ENCODE measurements at places on chromosomes 4 and X. TPM values are rescaled to one million over a fixed set of nuclear protein-coding genes. Genes with fewer than 3 reads are reported as not detected.

GRCh38 chr4:2300431-2301224 lies 38.7 kb upstream of the MXD4 start:
- H3K27me3 ChIP-seq: no peaks in the 10 kb centered on the region
- H3K27ac ChIP-seq: no peak overlapping the region
- no peaks in the 10 kb centered on the region for H3K36me3 ChIP-seq
- H3K4me1 ChIP-seq: no peaks in the 10 kb centered on the region

DNA sequence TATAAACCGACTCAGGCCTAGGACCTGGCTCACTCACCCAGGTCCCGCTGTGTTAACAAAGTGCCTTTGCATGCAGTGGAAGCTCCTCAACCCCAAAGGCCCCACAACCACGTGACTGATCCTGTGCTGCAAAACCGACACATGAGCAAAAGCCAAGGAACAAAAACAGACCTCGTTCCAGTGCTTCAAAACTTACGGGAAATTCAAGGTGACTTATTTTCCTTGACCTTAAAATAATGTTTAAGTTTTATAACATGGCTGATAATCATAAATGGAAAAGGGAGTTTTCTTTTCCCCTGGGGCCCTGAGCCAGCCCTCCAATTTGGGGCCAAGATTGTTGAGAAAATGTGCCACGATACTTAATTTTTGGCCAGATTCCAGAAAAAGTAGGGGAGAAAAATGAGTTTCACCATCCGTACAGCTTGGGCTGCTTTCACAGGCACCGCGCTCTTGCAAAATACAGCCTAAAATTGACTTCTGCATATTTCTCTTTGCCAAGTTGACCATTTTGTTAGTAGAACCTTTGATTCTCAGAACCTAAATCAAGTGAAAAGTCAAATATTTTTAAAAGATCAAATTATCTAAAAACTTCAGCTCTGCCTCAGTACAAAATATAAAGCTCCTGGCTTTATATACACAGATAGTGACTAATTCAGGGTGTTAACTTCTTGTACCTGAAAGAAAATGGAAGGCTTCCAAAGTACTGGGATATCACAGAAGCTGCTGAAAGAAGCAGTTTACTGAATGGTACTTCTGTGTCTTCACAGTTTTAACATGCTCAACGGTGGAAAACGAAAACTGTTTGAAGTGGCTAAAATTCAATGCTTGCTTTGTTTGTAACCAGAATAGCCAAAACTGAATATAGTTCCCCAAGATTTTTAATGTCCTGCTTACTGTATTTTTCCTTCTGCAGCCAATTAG lies 93.8 kb downstream of the APBB2 start:
- no peaks in the 10 kb centered on the region for H3K4me1 ChIP-seq
- H3K36me3 ChIP-seq: peaks cover 2% of the 10 kb centered on the region
- no peak overlapping the region for H3K4me3 ChIP-seq

DNA sequence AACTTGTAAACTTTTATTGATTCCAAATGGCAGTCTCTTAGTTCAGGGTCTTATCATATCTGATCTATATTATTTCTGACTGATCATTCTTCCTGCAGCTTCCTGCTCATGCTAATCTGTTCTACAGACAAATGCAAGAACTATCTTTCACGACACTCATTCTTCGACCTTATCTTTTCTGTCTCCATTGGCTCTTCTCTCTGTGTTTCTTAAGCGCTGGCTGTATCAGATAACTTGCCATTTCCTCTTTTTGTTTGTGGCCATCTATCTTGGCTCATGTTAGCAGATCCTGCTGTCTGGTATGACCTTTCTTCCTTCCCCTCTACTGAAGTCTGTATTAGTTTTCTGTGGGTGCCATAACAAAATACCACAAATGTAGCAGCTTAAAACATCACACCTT lies 230.5 kb upstream of the PUDP start:
- no peak overlapping the region for H3K4me3 ChIP-seq
- H3K36me3 ChIP-seq: no peaks in the 10 kb centered on the region
- H3K27ac ChIP-seq: no peak overlapping the region
- H3K4me1 ChIP-seq: no peaks in the 10 kb centered on the region
- no peaks in the 10 kb centered on the region for H3K27me3 ChIP-seq

- no peaks in the 10 kb centered on the region for H3K27me3 ChIP-seq
- no peak overlapping the region for H3K27ac ChIP-seq
- no peak for DNase-seq
- no peak overlapping the region for H3K4me3 ChIP-seq
- no peaks in the 10 kb centered on the region for H3K4me1 ChIP-seq
Measured at GRCh38 chr4:26899991-26900390, 39.4 kb downstream of the STIM2 start.

GRCh38 chrX:24498975-24499374 lies 33.9 kb downstream of the PDK3 start:
- DNase-seq: no peak
- H3K4me1 ChIP-seq: peaks cover 2% of the 10 kb centered on the region

GRCh38 chr4:155761047-155761446 lies 2.2 kb downstream of the GUCY1B1 start:
- peaks cover 37% of the 10 kb centered on the region for H3K27me3 ChIP-seq
- DNase-seq: no peak
- no peaks in the 10 kb centered on the region for H3K36me3 ChIP-seq
- H3K4me3 ChIP-seq: no peak overlapping the region
- no peak overlapping the region for H3K27ac ChIP-seq

GRCh38 chrX:71604141-71604540 lies 14.2 kb downstream of the CXCR3 start:
- no peaks in the 10 kb centered on the region for H3K27me3 ChIP-seq
- H3K4me3 ChIP-seq: no peak overlapping the region
- peaks cover 23% of the 10 kb centered on the region for H3K36me3 ChIP-seq

DNA sequence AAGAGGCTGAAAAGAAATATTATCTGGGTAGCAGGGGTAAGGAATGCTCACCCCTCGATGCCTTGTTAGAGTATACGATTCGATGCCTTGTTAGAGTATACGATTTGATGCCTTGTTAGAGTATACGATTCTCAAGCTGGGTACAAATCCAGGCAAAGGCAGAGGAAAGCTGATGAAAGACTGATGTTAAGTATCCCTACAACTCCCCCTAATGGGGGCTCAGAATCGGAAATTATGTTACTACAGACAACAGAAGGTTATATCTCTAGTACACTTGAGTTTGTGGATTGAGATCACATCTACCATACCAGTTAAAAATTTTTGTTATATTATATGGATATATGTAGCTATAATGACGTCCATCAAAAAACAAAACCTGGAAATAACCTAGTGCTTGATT lies 4.8 kb downstream of the LRRC66 start:
- no peak for DNase-seq
- H3K4me3 ChIP-seq: no peak overlapping the region
- no peak overlapping the region for H3K27ac ChIP-seq
- no peaks in the 10 kb centered on the region for H3K27me3 ChIP-seq
- H3K36me3 ChIP-seq: peaks cover 5% of the 10 kb centered on the region

- no peak for DNase-seq
- H3K4me3 ChIP-seq: no peak overlapping the region
- H3K27me3 ChIP-seq: peaks cover 79% of the 10 kb centered on the region
- no peaks in the 10 kb centered on the region for H3K36me3 ChIP-seq
- H3K4me1 ChIP-seq: no peaks in the 10 kb centered on the region
- H3K27ac ChIP-seq: no peak overlapping the region
Measured at GRCh38 chr4:8896071-8896470, 24.4 kb upstream of the HMX1 start.

DNA sequence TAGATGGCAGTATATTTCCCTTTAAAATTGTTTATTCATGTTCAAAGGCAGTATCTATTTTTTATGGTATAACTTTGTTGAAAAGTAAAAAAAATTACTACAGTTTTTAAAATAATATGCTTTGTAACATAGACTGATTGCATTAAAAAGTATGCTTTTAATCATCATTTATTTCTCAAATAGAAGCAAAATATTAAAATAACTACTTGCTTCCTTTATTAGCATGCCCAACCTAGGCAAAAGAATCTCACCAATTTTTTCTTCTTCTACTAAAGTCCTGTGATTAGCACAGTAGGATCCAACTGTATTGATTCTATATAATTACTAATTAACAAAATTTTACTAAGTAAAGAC lies 69.6 kb upstream of the NFKB1 start:
- no peaks in the 10 kb centered on the region for H3K27me3 ChIP-seq
- H3K27ac ChIP-seq: no peak overlapping the region
- DNase-seq: no peak
- H3K36me3 ChIP-seq: no peaks in the 10 kb centered on the region

GRCh38 chr4:177692907-177693306 lies 250.7 kb upstream of the AGA start:
- H3K4me1 ChIP-seq: peaks cover 3% of the 10 kb centered on the region
- no peak for DNase-seq
- H3K27me3 ChIP-seq: no peaks in the 10 kb centered on the region
- no peak overlapping the region for H3K4me3 ChIP-seq

DNA sequence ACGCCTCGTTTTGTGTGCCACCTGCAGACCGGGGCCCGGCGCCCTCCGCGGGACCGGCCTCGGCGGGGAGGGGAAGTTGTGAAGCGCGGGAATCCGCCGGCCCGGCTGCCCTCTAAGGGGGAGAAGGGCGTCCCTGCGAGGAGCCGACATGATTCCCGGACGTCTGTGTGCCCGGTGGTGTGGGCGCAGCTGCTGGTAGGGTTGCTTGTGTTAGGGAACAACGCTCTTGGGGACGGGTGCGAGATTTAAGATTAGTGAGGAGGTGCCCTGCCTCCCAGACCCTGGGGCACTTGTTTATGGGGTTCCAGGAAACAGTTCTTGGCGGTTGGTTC lies 627 bp downstream of the CDKN2AIP start:
- DNase-seq: no peak
- H3K4me3 ChIP-seq: peak overlapping the region; percentile 93
- H3K36me3 ChIP-seq: peaks cover 43% of the 10 kb centered on the region

DNA sequence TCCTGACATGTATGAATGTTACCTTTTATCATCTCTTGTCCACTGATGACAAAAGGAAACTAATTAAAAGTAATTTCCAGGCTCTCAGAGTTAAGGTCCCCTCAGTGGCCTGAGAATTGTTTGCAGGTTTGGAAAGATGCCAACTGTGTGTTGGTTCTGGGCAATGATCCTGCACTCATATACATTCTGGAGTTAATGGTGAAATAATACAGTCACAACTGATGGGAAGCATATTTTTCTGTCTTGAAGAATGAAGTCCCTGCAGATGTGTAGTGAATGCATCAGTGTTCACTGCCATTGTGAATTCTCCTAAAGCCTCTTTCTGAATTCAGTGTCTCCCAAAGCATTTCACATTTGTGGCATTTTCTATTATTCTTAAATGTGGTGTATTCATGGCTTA lies 238.1 kb upstream of the PPP1R2C start:
- H3K4me3 ChIP-seq: no peak overlapping the region
- no peak for DNase-seq
- no peaks in the 10 kb centered on the region for H3K27me3 ChIP-seq
- H3K27ac ChIP-seq: no peak overlapping the region

DNA sequence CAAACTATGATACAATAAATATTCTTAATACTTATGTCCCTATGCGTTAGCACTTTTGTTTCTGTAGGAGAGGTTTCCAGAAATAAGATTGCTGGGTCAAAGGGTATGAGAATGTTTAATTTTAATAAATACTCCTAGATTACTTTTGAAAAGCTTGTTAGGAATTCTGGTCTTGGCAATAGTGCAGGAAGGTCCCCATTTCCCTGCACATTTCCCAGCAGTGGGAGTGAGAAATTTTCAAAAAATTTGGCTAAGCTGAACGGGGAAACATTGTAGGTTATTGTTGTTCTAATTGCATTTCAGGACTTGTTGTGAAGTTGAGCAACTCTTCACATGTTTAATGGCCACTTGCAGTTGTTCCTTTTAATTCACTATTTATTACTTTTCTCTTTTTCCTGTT lies 27.1 kb downstream of the IGFBP7 start:
- no peaks in the 10 kb centered on the region for H3K36me3 ChIP-seq
- no peaks in the 10 kb centered on the region for H3K27me3 ChIP-seq
- peaks cover 13% of the 10 kb centered on the region for H3K4me1 ChIP-seq
- H3K27ac ChIP-seq: no peak overlapping the region

DNA sequence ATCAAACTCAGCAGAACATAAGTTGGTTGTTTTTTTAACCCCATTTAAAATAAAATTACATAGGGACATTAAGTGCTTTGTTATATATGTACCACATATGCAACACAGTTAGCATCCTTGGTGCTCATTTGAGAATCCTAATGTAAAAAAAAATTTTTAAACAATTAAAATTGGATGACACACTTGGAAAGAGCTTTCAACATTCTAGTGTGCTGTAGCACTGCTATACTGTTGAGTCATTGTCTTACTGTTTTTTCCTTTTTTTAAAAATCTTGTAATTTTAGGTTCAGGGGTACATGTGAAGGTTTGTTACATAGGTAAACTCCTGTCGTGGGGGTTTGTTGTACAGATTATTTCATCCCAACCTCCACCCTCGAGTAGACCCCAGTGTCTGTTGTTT lies 12.8 kb downstream of the THAP9 start:
- H3K4me1 ChIP-seq: no peaks in the 10 kb centered on the region
- DNase-seq: no peak
- H3K27me3 ChIP-seq: no peaks in the 10 kb centered on the region
- peaks cover 55% of the 10 kb centered on the region for H3K36me3 ChIP-seq

- H3K4me3 ChIP-seq: no peak overlapping the region
- H3K27ac ChIP-seq: no peak overlapping the region
- H3K27me3 ChIP-seq: no peaks in the 10 kb centered on the region
- H3K4me1 ChIP-seq: no peaks in the 10 kb centered on the region
Measured at GRCh38 chrX:65690057-65690855, 22.8 kb downstream of the MSN start.

DNA sequence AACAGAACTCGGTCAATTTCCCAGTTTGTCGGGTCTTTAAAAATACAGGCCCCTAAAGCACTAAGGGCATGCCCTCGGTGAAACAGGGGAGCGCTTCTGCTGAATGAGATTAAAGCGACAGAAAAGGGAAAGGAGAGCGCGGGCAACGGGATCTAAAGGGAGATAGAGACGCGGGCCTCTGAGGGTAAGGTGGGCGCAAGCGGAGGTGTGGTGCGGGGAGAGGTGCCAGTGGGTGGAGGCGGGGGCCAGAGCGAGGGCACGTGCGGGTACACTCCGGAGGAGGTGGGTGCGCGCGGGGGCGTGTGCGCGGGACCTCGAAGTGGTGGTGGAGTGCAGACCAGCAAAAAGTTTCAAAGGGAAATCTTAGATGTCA lies 787 bp upstream of the TET2 start:
- H3K36me3 ChIP-seq: no peaks in the 10 kb centered on the region
- H3K4me3 ChIP-seq: peak overlapping the region; percentile 98
- no peak overlapping the region for H3K27ac ChIP-seq
- peaks cover 69% of the 10 kb centered on the region for H3K27me3 ChIP-seq
- no peaks in the 10 kb centered on the region for H3K4me1 ChIP-seq

Gene SORCS2
- 1.5 TPM for total RNA-seq

Gene TASL
- not detected for total RNA-seq

Gene STBD1
- total RNA-seq: 0.47 TPM

Gene AMOT
- 68.9 TPM for total RNA-seq

Gene NPNT
- 1.3 TPM for total RNA-seq

Gene S100G
- total RNA-seq: not detected

Gene INTU
- total RNA-seq: 27.0 TPM
